ENCODE measurements at places on chromosomes 3 and 15. TPM values are rescaled to one million over a fixed set of nuclear protein-coding genes. Genes with fewer than 3 reads are reported as not detected.

SCN11A gene
- 0.27 TPM for total RNA-seq

SI gene
- not detected for total RNA-seq

CAMKV gene
- not detected for total RNA-seq

LIPC gene
- 1.0 TPM for total RNA-seq

CADM2 gene
- 0.83 TPM for total RNA-seq

PLSCR5 gene
- not detected for total RNA-seq

ZNF860 gene
- total RNA-seq = 1.6 TPM

MOBP gene
- 0.18 TPM for total RNA-seq

CCDC39 gene
- 2.2 TPM for total RNA-seq

RTP4 gene
- total RNA-seq = 10.9 TPM

WDR93 gene
- total RNA-seq = 1.2 TPM

GOLGA6L25 gene
- not detected for total RNA-seq

PLSCR2 gene
- 0.86 TPM for total RNA-seq

DHFR2 gene
- 9.2 TPM for total RNA-seq

INSYN1 gene
- 3.8 TPM for total RNA-seq

CDHR4 gene
- total RNA-seq = 9.6 TPM

TMOD2 gene
- 14.7 TPM for total RNA-seq

UACA gene
- total RNA-seq = 35.7 TPM

GOLGA8H gene
- 0.24 TPM for total RNA-seq

NTRK3 gene
- total RNA-seq = 3.5 TPM

ADGRG7 gene
- not detected for total RNA-seq

SNAP23 gene
- total RNA-seq = 79.3 TPM

PTPRG gene
- 67.6 TPM for total RNA-seq

LSAMP gene
- total RNA-seq = 20.1 TPM

TLR9 gene
- total RNA-seq = 1.0 TPM

SLC41A3 gene
- 36.2 TPM for total RNA-seq

RASL12 gene
- 21.5 TPM for total RNA-seq

EPB42 gene
- total RNA-seq = not detected

ZNF80 gene
- total RNA-seq = not detected

EID1 gene
- total RNA-seq = 84.0 TPM

IMPG2 gene
- 0.21 TPM for total RNA-seq

All from lower lobe of right lung (tissue), 2 donors.